ENCODE measurements at places on chromosomes 12 and 14.

- peak; percentile 95 for DNase-seq
Measured at GRCh38 chr12:16583969-16584745, 21.8 kb downstream of the LMO3 start.

DNA sequence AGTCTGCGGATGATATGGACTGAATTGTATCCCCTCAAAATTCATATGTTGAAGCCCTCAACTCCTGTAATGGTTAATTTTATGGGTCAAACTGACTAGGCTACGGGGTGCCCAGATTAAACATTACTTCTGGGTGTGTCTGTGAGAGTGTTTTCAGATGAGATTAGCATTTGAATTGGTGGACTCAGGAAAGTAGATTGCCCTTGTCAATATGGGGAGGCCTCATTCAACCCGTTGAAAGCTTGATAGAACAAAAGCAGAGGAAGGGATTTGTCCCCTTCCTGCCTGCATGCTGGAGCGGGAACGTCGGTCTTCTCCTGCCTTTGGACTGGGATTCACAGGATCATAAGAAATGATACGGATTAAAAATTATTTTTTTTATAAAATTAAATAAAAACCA is 84.5 kb downstream of the BBS10 start:
- DNase-seq: no peak

GRCh38 chr12:24705741-24706358 is 243.1 kb downstream of the BCAT1 start:
- DNase-seq: no peak

DNA sequence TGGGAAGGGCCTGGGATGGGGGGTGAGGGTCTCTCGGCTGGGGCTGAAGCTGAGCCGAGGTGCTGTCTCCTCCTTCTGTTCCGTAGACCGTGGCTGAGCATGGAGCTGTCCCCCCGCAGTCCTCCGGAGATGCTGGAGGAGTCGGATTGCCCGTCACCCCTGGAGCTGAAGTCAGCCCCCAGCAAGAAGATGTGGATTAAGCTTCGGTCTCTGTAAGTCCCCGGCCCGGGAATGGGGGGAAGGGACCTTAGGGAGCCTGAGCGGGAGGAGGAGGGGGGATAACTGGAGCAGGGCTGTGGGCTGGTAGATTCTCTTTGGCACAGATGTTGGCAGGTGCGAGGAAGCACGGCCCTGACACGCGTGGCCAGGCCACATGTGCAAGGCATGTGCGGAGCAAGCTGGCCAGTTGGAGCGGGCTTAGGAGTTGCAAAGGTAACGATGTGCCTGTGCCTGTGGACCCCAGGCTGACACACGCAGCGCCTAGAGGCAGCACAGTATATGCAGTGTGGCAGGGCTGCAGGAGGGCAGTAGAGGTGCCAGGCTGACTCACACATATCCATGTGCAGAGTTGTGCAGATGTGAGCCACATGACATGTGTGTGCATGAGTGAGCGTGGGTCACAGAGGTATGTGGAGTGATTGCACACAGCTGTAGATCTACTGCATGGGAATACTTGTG is 512 bp downstream of the PDE1B start:
- DNase-seq: peak; percentile 7

GRCh38 chr14:88106377-88106776 is 101.4 kb downstream of the GPR65 start:
- DNase-seq: no peak

GRCh38 chr12:110684312-110684836 is 4.5 kb downstream of the HVCN1 start:
- DNase-seq: no peak

DNA sequence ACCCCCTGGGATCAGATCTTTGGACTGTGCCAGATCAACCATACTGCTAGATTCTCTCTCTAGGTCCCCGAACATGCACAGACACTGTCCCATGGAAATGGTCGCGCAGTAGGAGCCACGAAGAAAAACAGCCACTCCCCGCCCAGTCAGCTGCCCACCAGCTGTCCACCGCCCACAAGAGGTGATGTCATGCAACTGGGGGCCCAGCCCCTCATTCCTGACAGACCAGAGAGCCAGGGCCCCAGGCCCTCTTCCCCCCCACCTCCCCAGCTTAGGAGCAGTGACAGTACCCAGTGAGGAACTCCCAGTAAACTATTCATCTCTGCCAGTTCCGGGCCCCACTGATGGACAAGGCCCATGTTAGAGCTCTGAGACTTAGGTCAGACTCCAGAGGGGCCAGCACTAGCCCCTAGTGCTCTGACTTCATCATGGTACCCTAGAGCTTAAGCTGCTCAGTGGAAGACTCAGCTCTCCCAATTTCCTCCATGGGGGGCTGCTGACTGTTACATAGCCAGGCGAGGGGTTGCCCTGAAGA is 3.7 kb upstream of the TAMALIN start:
- DNase-seq: no peak

- DNase-seq: peak; percentile 12
Measured at GRCh38 chr14:59583755-59584154, 7.1 kb upstream of the CCDC175 start.

GRCh38 chr12:128789356-128789929 is 34.3 kb downstream of the SLC15A4 start:
- DNase-seq: no peak

DNA sequence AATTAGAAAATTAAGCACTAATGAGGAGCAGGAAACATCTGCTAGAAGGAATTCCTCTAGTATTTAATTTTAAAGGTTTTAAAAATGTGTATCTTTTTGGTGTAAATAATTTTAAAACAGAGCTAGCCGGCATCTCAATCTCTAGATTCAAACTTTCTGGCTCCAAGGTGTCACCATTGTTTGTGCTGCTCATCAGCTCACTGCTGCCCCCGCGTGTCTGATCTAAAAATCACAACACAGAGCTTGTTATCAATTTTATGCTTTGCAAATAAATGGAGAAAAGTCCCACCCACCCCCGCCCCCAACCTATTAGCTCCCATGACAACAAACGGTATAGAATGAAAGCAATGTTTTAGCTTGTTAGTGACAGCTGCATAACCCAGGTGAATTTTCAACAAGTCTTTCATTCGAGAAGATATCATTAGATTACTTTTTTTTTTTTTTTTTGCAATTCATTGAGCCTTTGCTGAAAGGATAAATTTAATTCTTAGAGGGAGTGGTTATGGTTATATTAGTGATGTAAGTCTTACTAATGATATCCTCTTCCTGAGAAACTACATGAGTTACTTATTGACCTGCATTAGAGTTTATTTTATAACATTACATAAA is 11.3 kb upstream of the ABHD12B start:
- peak; percentile 82 for DNase-seq

GRCh38 chr14:99736603-99737371 is 52.7 kb downstream of the CYP46A1 start:
- no peak for DNase-seq

- DNase-seq: no peak
Measured at GRCh38 chr14:95044463-95045105, 112.7 kb downstream of the DICER1 start.

DNA sequence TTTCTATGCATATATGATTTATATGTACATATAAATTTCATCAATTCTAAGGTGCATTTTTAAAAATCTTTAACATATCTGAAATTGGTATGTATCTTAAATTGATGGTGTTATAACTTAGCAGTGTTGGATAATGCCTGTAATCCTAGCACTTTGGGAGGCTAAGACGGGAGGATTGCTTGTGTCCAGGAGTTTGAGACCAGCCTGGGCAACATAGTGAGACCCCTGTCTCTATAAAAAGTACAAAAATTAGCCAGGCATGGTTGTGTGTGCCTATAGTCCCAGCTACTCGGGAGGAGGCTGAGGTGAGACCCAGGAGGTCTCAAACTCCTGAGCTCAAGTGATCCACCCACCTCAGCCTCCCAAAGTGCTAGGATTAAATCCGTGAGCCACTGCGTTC is 6.5 kb upstream of the GALNT6 start:
- no peak for DNase-seq

DNA sequence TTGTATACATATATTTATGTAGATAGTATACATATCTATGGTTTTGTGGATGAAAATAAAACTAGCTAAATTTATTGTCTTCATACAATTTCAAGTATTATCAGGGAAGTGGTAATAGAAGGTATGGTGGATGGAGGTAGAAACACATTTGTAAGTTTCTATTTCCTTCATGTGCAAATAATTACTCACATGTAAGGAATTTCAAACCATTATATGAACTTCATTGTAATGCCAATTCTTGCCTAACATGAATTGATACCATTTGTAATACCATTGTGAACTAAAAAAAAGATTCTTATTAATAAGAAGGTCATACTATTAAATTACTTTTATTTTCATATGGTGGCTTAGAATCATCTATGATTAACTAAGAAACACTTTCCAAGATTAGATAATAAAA is 20.1 kb upstream of the PPFIA2 start:
- DNase-seq: no peak

- no peak for DNase-seq
Measured at GRCh38 chr12:89962648-89963047, 254.0 kb upstream of the ATP2B1 start.

GRCh38 chr12:131461096-131461495 is 249.8 kb upstream of the SFSWAP start:
- DNase-seq: no peak

GRCh38 chr12:55385891-55386290 is 14.4 kb upstream of the OR6C65 start:
- DNase-seq: no peak

- DNase-seq: no peak
Measured at GRCh38 chr12:79895071-79895470, 39.8 kb downstream of the PPP1R12A start.

DNA sequence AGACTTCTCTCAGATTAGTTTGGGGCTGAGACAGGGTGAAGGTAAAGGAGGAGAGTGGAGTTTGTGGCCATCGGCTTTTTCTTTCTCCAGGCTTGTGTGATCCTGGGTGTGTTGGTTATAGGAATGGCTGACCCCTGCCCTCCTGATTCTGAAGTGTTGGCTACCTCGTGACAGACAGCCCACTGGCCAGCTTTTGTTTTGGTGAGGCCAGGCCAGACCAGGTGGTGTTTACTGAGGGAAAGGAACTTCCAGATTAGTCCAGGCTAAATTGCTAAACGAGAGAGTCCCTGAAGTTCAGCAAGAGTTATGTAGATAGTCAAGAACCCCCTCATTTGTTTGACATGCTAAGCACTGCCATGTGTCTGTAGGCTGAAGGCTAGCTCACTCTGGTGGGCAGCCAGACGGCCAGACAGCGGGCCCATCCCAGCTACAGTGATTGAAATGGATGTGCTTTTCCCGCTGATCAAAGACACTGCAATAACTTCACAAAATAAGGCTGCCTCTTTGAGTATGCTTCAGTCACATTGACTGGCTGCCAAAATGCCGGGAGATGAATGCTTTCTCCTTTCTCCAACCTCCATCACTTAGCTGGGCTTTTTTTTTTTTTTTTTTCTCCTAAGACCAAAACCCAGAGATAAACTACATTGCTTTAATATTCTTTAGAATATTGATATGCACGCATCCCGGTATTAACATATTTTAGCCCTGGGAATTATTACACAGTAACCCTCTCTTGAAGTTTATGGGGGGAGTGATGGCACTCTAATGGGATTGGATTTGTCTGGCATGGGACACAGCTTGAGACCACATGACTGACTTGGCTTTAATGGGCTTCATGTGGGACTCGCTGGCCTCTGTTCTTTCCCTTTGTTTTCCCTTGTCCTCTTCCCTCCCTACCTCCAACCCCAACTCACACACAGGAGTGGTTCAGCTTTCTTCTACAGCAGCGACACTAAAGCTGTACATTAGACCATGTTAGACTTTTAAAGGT is 76.9 kb downstream of the SMOC1 start:
- no peak for DNase-seq

DNA sequence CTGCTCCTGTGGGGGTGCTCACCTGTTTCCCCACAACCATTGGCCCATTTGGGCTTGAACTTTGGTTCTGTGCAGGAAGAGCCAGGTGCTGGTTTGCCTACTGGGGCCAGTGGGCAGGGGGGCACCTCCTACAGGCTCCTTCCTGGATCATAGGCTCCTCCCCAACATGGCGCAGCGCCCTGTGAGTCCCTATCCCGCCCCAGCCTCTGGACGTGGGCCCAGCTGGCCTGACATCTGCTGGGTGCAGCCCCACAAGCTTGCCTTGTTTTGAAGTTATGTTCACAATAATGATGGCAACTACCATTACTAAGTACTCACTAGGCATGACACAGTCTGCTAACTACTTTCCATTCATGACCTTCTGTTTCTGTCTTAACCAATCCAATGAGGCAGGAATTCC is 147.8 kb downstream of the RBM19 start:
- no peak for DNase-seq

DNA sequence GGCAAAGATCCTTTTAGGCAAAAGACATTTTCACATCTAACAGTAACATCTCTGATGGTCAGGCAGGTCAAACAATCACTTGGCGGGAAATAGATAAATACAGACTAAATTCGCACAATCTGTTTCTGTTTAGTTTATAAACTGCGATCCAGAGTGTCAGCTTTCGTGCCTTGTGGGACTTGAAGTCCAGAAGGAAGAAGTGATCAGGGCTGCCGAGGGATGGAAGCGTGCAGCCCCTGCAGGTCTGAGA is 245 bp upstream of the BRMS1L start:
- DNase-seq: no peak

DNA sequence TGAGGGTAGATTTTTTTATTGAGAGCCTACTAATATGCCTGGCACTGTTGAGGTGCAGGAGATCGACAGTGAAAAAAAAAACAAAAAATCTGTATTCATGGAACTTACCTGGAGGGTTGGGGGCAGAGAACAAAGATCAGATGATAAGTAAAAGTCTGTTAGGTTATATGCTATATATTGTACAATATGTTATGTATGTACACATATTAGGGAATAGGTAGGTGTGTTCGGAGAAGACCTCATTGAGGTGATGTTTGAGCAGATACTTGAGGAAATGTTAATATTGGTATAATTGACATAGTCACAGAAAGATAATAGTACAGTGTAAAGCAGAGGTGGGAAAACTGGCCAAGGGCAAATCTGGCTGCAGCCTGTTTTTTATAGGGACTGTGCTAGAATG is 5.6 kb downstream of the ARF6 start:
- no peak for DNase-seq

DNA sequence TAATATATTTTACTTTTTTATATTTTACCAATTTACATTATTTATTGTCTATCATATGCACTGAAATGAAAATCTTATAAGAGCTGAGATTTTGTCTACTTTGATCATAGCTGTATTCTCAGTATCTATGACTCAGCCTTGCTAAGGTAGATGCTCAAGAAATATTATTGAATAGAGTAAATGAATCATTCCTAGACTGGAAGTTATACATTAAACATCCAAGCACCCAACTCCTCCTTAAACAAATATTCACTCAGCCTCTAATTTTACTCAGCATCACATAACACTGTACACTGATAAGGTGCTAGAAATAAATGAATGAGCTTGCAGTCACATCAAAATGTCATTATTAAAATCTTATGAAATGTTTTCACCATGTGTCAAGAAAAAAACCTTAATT is 1424.9 kb downstream of the LRFN5 start:
- DNase-seq: no peak

DNA sequence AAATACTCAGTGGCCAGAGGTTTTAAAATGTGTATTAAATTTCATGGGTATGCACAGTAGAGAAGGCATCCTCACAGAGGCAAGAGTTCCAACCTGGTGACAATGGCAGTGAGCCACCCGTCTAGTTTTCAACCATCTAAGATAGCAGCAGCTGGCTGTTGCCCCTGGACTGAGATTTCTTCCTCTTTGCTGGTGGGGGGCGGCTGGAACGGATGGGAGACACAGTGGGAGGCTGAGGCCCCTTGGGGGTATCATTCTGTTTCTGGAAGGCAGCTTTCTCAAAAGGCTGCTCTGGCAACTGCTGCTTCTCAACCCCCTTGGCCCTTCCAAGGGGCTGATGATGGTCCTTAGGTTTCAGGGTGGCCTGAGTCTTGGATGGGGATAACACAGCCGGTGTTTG is 1.0 kb upstream of the IFFO1 start:
- no peak for DNase-seq
